Testis (tissue), 5 donors: ENCODE measurements at places on chromosomes 4 and X.

- DNase-seq = no peak
These were observed 5.8 kb downstream of the PAPSS1 start for GRCh38 chr4:107714256-107714655.

DNA sequence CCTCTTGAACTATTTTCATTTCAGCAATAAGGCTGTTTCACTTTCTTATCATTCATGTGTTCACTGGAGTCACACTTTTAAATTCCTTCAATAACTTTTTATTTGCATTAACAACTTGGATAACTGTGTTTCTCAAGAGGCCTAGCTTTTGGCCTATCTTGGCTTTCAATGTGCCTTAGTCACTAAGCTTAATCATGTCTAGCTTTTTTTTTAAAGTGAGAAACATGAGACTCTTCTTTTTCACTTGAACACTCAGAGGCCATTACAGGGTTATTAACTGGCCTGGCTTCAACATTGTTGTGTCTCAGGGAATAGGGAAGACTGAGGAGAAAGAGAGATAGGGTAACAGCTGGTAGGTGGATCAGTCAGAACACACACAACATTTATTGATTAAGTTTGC, 64.0 kb upstream of the VCX2 start:
- no peak for DNase-seq

- DNase-seq = no peak
These were observed 2338.8 kb downstream of the PCDH7 start for GRCh38 chr4:33058998-33059397.

DNA sequence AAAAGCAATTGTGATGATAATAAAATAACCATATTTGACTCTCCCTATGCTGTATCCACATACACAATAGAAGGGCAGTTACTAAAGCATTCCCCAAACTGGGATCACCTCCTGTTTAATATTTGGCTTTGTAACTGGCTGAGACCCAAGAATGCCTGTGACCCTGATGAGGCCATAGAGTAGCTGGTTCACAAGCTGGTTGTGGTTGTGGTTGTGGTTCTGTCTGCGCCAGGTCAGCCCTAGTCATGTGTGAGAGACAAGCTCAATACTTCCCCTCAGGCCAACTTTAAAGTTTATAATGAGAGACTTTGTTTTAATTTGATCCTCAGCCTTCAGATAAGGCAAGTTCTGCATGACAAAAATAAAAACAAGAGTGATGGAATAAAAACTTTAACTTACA, 209.9 kb downstream of the PARM1 start:
- DNase-seq = no peak
